ENCODE measurements at places on chromosomes 5 and 9. TPM values are rescaled to one million over a fixed set of nuclear protein-coding genes. Genes with fewer than 3 reads are reported as not detected.

Gene ISL1
- 0.08 TPM for polyA plus RNA-seq

Gene PLAC8L1
- polyA plus RNA-seq = 0.73 TPM

Gene FABP6
- 0.24 TPM for polyA plus RNA-seq

Gene DIAPH1
- 20.1 TPM for polyA plus RNA-seq

Gene HSD17B4
- polyA plus RNA-seq = 60.7 TPM

DNA sequence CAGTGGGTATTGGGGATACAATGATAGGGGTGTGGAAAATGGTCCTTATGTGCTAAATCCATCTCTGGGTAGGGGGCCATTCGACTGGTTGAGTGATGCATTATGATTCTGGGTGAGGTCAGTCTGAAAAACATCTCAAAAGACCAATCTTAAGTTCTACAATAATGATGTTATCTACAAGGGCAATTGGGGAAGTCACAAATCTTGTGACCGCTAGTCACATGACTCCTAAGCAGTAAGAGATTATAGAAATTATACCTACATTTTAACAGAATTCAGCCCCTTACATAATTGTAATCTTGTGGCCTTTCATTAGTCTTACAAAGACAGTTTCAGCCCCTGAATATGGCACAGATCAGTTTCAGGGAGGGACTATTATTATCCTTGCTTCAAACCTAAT lies 224.7 kb downstream of the PIK3R1 start:
- no peak for DNase-seq

- DNase-seq = no peak
These were observed 1.4 kb downstream of the MLLT3 start for GRCh38 chr9:20620650-20621470.

GRCh38 chr5:158272409-158272808 lies 413.5 kb upstream of the CLINT1 start:
- DNase-seq = no peak

GRCh38 chr5:137734962-137735554 lies 831 bp downstream of the KLHL3 start:
- no peak for DNase-seq

- no peak for DNase-seq
These were observed 349.3 kb downstream of the SEMA5A start for GRCh38 chr5:9196403-9197227.

DNA sequence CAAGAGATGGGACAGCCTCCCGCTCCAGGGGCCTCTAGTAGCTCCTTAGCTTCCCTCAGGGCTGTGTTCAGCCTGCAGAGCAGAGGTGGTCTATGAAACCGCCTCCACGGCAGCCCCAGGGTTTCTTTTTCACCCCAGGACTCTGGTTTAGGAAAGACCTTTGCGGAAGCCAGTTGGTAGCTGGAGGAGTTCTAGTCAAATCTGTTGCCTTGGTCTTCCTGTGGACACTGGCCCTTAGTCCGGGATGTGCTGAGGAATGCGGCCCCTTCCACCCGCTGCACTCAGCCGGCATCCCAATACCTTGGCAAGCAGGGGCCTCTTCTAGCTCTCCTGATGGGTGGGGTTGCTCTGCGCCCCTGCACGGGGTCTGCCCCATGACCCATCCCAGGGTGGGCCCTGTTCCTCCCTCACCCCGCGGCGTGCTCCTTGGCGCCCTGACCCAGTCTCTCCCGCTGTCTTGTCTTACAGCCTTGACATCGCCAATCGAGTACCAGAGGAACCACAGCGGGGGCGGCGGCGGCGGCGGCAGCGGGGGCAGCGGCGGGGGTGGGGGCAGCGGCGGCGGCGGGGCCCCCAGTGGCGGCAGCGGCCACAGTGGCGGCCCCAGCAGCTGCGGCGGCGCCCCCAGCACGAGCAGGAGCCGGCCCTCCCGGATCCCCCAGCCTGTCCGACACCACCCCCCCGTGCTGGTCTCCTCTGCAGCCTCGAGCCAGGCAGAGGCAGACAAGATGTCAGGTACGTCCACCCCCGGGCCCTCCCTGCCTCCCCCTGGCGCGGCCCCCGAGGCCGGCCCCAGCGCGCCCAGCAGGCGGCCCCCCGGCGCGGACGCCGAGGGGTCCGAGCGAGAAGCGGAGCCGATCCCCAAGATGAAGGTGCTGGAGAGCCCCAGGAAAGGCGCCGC lies 94.3 kb upstream of the OTULINL start:
- no peak for DNase-seq

GRCh38 chr9:14314424-14314928 lies 535 bp upstream of the NFIB start:
- no peak for DNase-seq

- DNase-seq = no peak
These were observed 74.4 kb downstream of the TRIO start for GRCh38 chr5:14217587-14217986.

DNA sequence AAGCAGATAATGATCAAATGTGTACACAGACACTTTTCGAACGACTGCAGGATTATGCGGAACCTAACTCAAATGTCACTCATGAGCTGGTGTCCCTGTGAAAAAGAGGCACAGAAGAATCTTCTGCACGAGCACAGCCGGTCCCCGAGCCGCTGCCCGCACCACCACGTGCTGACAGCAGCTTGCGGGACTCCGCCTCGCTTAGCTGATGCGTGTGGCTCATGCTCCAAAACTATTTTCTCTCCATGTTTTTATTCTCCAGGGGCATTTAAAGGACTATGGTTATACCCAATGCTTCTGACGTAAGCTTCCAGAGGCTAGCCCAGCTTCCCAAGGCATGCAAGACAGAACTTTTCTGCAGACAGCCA lies 9.5 kb downstream of the SEC16A start:
- DNase-seq = no peak

- no peak for DNase-seq
These were observed 446.7 kb downstream of the IRX1 start for GRCh38 chr5:4042311-4042710.

GRCh38 chr9:123048748-123049147 lies 15.3 kb downstream of the GPR21 start:
- DNase-seq = no peak

GRCh38 chr9:96289392-96289791 lies 12.6 kb downstream of the HSD17B3 start:
- no peak for DNase-seq

- no peak for DNase-seq
These were observed 377.3 kb upstream of the MEF2C start for GRCh38 chr5:89260254-89260653.

DNA sequence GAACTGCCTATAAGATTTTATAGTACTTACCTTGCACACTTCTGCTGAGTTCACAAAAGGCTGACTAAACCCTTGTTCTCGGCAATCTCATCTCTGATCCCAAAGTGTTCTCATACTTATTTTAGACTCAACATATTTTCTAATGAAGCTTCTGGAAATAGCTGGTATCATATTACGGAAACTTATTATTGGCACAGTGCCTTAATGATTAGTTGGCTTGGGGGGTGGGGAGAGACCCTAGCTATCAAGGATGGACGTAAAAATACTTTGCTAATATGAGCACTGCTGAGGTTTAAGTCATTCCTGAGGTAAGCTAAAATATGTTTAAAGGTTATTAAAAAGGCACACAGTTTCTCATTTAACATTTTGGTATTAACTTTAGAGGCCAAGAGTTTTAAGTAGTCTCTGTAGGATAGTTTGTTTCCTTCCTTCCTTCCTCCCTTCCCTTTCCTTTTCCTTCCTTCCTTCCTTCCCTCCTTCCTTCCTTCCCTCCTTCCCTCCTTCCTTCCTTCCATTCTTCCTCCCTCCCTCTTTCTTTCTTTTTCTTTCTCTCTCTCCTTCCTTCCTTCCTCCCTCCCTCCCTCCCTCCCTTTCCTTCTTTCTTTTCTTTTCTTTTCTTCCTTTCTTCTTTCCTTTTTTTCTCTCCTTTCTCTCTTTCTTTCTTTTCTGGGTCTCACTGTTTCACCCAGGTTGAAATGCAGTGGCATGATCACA lies 31.5 kb downstream of the ZSWIM6 start:
- DNase-seq = no peak

DNA sequence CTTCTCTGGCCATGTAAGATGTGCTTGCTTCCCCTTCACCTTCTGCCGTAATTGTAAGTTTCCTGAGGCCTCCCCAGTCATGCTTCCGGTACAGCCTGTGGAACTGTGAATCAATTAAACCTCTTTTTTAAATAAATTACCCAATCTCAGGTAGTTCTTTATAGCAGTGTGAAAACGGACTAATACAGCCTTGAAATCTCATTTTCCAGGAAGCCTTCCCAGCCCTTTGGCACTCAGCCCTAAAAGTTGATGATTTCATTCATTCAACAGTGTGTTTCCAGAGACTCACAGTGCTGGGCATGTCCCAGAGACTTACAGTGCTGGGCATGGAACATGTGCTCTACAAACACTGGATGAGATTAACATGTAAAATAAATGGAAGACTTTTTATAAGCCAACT lies 135.8 kb downstream of the DCP2 start:
- no peak for DNase-seq

DNA sequence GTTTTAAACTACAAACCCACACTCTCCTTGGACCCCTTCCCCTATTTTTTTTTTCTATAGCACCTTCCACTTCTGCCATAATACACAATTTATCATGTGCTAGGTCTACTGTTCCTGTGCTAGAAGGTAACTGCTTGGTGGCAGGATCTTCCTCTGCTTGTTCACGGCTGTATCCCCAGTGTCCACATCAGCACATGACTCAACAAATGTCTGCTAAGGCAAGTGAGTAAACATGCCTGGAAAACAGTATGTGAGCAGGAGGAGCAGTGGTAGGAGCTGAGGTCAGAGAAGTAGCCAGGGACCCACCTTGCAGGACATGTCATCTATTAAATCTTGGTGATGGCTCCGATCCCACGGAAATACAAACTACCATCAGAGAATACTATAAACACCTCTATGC lies 79.4 kb downstream of the AUH start:
- no peak for DNase-seq

- no peak for DNase-seq
These were observed 200.9 kb downstream of the MEF2C start for GRCh38 chr5:88682131-88682530.
